Anterior cingulate cortex (tissue), 58 donors: ENCODE measurements at places on chromosomes 13 and 19.

GRCh38 chr19:13888281-13888680 lies 11.3 kb downstream of the NANOS3 start:
- no peak for DNase-seq

- no peak for DNase-seq
Measured at GRCh38 chr19:38657633-38658222, 10.3 kb downstream of the ACTN4 start.

GRCh38 chr13:111265701-111266035 lies 54.8 kb upstream of the TEX29 start:
- no peak for DNase-seq

GRCh38 chr19:10514211-10515145 lies 2.8 kb downstream of the S1PR5 start:
- DNase-seq = no peak

DNA sequence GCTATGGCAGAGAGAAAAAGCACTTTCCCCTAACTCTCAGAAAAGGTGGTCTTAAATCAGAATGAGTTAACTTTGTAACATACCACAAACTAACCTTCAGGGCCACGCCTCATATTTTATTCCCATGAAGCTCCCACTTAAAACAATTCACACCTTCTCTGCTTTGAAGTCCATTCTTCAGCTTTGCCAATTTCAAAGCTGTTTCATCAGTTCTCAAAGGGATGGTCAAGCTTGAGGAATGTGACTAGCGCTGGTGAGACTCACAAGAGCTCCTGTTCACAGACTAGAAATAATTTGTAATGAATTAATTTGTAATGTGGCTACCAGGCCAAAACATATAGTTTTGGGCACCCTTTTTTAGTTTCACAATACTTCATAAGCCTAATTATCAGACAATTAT lies 68.2 kb downstream of the STK24 start:
- DNase-seq = no peak

- DNase-seq = no peak
Measured at GRCh38 chr13:99657848-99658260, 156.6 kb downstream of the TM9SF2 start.

- DNase-seq = no peak
Measured at GRCh38 chr13:36261976-36262375, 35.6 kb downstream of the CCDC169 start.

GRCh38 chr13:109166804-109167203 lies 537.4 kb downstream of the MYO16 start:
- DNase-seq = no peak

GRCh38 chr19:11578258-11579142 lies 1.1 kb upstream of the ACP5 start:
- DNase-seq = no peak

DNA sequence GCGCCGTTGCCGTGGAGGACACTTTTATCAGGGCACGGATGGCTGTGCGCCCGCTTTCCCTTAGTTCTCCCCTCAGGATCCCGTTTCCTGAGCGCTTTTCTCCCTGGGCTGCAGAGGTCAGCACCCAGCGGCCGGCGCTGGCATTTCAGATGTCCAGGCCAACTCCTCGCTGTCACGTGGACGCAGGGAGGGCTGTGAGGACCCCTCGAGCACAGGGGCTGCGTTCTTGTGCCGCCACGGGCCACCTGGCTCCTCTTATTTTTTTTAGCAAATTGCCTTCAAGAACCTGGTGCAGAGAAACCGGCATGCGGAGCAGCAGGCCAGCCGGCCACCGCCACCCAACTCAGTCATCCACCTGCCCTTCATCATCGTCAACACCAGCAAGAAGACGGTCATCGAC lies 22.3 kb downstream of the ATP4B start:
- DNase-seq = no peak

GRCh38 chr19:18519962-18520847 lies 1.7 kb downstream of the ELL start:
- no peak for DNase-seq

- DNase-seq = no peak
Measured at GRCh38 chr19:55489711-55490477, 1.7 kb downstream of the SSC5D start.

- DNase-seq = no peak
Measured at GRCh38 chr19:37941782-37942515, 34.9 kb downstream of the SIPA1L3 start.
